ENCODE measurements at places on chromosomes 2 and 18. TPM values are rescaled to one million over a fixed set of nuclear protein-coding genes. Genes with fewer than 3 reads are reported as not detected.

Gene B3GNT7
- not detected for total RNA-seq

Gene PCARE
- total RNA-seq: 0.32 TPM

Gene HRH4
- 0.13 TPM for total RNA-seq

Gene SYT4
- not detected for total RNA-seq

Gene XIRP2
- 35.7 TPM for total RNA-seq

Gene ERICH2
- total RNA-seq: not detected

Gene MALL
- total RNA-seq: 0.16 TPM

Gene SNTG2
- total RNA-seq: not detected

Gene KLHL41
- 1,869 TPM for total RNA-seq

Gene SAG
- not detected for total RNA-seq

Gene ATP5F1A
- total RNA-seq: 918 TPM

Gene MAPK4
- not detected for total RNA-seq

Gene MYL1
- total RNA-seq: 391 TPM

Gene DRC1
- not detected for total RNA-seq

Gene RUFY4
- not detected for total RNA-seq

Gene ALLC
- not detected for total RNA-seq

Gene AQP12B
- total RNA-seq: not detected

Gene ALPI
- total RNA-seq: not detected

Gene DDX18
- total RNA-seq: 57.7 TPM

Gene RTP5
- total RNA-seq: 0.08 TPM

Gene FAM237A
- not detected for total RNA-seq

Gene CIB4
- not detected for total RNA-seq

Gene ANKRD53
- total RNA-seq: 1.5 TPM

Gene REG3A
- total RNA-seq: not detected

Gene TBC1D8
- 14.7 TPM for total RNA-seq

Gene OXER1
- total RNA-seq: 0.32 TPM

Gene EPHA4
- total RNA-seq: 10.1 TPM

Gene C2orf81
- total RNA-seq: 0.26 TPM

Gene ANKRD44
- 6.0 TPM for total RNA-seq

Gene SERPINB8
- total RNA-seq: 5.7 TPM

Gene ARHGAP28
- 17.8 TPM for total RNA-seq

Gene KYNU
- 1.8 TPM for total RNA-seq

Gene LBX2
- total RNA-seq: 1.5 TPM

Gene MC5R
- total RNA-seq: 0.21 TPM

Gene CCDC148
- 0.26 TPM for total RNA-seq

Gene TMEM37
- not detected for total RNA-seq

Gene NDUFB3
- total RNA-seq: 93.9 TPM

Gene PXDN
- 52.7 TPM for total RNA-seq

Gene TMEFF2
- total RNA-seq: 6.5 TPM

Gene LAMA3
- total RNA-seq: 1.2 TPM

Gene UGT1A4
- not detected for total RNA-seq

Gene ANKRD30BL
- total RNA-seq: not detected

Gene METTL21A
- 36.7 TPM for total RNA-seq

Gene CPSF3
- 45.3 TPM for total RNA-seq

Gene NXPH2
- not detected for total RNA-seq

Gene C2orf72
- total RNA-seq: not detected

Gene PTPRN
- total RNA-seq: 0.68 TPM

Gene POTEJ
- not detected for total RNA-seq

Gene STARD6
- total RNA-seq: not detected
